ENCODE measurements at places on chromosomes 1 and 21. TPM values are rescaled to one million over a fixed set of nuclear protein-coding genes. Genes with fewer than 3 reads are reported as not detected.

The CACHD1 gene
- 1.4 TPM for total RNA-seq

The CHIA gene
- not detected for total RNA-seq

The NR5A2 gene
- 2.4 TPM for total RNA-seq

The PITHD1 gene
- 29.7 TPM for total RNA-seq

The CYP4A22 gene
- not detected for total RNA-seq

The UBASH3A gene
- total RNA-seq: 0.13 TPM

The CLDN14 gene
- not detected for total RNA-seq

The MSH4 gene
- total RNA-seq: not detected

The OR2M3 gene
- total RNA-seq: not detected

The ARHGEF10L gene
- total RNA-seq: 6.1 TPM

The XCL2 gene
- not detected for total RNA-seq

The RGS16 gene
- total RNA-seq: 0.18 TPM

The CD1B gene
- total RNA-seq: not detected

Data from A549 treated with Hydrocortisone at 1 μM for 4 hours (cell line).